Caco-2 (cell line): ENCODE measurements at places on chromosomes 4 and X.

- H3K27me3 ChIP-seq: no peaks in the 10 kb centered on the region
- H3K4me3 ChIP-seq: no peak overlapping the region
- no peaks in the 10 kb centered on the region for H3K4me1 ChIP-seq
- no peaks in the 10 kb centered on the region for H3K36me3 ChIP-seq
Measured at GRCh38 chrX:24201216-24201615, 51.7 kb downstream of the ZFX start.

DNA sequence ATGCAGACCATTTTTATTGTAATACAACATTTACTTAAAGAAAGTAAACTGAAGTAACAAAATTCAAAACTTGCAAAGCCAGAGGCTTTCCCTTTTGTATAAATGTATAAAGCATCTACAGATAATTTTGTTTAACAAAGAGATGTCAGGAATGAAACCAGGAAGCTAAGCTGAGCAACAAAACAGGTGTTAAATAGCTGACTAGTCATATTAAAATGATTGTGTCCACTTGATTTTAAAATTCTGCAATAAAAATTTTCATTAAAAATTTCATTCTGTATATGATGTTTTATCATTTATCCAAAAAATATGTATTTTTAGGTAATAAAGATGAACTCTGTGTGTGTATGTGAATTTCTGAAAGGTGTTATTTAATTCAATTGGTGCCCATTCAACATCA lies 72.0 kb upstream of the TRAM1L1 start:
- no peak overlapping the region for H3K27ac ChIP-seq
- H3K4me1 ChIP-seq: no peaks in the 10 kb centered on the region

DNA sequence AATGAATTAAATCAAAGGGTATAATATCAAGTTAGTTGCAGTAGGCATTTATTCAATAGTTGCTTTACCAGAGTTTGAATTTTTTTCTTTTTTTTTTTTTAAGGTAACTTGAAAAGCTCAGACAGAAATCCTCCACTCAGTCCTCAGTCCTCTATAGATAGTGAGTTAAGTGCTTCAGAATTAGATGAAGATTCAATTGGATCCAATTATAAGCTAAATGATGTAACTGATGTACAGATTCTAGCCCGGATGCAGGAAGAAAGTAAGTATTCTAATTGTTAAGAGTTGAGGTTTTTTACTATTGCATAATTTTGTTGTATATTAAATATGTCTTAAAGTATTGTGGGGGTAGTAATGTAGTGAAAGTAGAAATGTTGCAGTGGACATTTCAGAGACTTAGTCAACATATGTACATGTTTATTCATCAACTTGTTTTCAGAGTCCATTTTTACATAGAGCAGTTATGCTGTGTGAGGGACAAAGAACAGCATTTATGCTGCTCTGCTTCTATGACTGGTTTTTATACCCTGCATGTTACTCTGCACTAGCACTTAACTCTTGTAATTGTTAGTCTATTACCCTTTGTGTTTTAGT lies 38.4 kb downstream of the SLAIN2 start:
- no peak overlapping the region for H3K27ac ChIP-seq
- H3K4me3 ChIP-seq: no peak overlapping the region
- H3K4me1 ChIP-seq: peaks cover 15% of the 10 kb centered on the region
- H3K36me3 ChIP-seq: no peaks in the 10 kb centered on the region
- DNase-seq: no peak

DNA sequence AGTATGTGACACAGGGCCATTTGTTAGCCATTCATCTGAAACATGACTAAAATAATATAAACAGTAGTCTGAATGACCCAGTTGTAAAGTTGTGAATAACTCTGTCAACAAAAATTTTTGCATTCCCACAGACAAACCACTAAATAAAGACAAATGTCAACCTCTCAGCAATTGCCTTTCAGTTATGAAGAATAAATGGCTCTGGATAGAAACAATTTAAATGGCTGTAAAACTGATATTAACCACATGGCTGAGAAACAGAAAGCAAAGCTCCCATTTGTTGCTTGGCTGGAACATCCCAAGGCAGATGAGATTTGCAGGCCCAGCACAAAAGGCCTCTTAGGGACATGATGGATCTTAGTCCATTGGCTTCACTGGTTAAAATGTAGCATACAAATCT lies 296.3 kb downstream of the GALNTL6 start:
- no peak overlapping the region for H3K4me3 ChIP-seq
- no peaks in the 10 kb centered on the region for H3K36me3 ChIP-seq
- no peak for DNase-seq
- H3K27me3 ChIP-seq: no peaks in the 10 kb centered on the region

DNA sequence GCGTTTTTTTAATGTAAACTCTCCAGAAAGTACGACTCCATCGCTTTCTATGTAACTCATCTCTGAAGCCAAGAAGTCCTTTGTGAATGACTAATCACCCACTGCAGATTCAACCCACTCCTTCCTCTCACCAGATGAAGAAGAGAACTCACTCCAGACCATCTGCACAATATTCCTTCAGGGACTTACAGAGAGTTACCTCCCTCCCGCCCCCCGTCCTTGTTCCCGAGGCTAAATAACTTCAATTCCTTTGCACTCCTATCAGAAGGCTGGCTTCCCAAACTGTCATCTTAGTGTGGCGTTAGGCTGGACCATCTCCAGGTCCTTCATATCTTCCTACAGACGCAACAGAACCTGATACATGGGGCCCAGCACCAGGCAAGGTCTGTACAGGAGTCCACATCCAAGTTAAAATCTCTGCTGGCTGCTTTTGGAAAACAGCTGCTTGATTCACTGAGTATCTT lies 82.4 kb downstream of the AFAP1 start:
- no peaks in the 10 kb centered on the region for H3K27me3 ChIP-seq
- no peaks in the 10 kb centered on the region for H3K36me3 ChIP-seq
- peaks cover 38% of the 10 kb centered on the region for H3K4me1 ChIP-seq
- H3K4me3 ChIP-seq: no peak overlapping the region
